ENCODE measurements at places on chromosomes 2 and 18.

DNA sequence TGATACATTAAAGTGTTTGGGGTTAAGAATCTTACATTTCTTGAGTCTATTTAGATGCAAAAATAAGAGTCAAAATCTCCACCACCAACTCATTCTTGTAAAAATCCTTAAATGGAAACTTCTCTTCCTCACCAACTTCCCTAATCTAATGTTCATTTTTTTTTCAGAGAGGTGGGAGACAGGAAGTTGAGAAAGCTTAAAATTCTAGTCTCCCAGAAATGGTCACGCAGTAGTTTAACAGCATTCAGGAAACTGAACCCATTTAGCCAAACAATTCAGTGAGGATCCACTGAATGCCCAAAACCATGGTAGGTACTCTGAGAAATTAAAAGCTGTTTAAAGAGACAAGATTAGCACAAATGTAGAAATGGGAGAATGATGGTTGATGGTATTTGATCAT, 69.0 kb downstream of the TXNL1 start:
- DNase-seq = no peak

DNA sequence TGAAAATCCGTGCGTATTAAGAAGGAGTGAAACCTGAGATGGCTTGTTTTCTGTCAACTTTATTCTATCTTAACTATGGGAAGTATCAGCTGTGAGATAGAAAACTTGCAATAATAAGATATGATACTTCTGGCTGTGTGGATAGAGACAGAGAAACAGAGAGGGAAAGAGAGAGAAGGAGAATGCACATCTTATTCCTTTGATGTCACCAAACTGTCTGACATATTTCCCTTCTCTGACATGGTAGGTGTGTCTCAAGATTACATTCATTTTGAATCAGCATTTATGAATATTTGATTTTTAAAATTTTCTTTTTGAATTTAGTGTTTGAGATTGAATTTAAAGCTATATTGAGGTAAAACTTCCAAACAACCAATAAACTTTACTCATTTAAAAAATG, 69.4 kb downstream of the CDC42EP3 start:
- no peak for DNase-seq

- DNase-seq = no peak
Observed at GRCh38 chr2:74887445-74887951, 53.6 kb downstream of the HK2 start.

- DNase-seq = no peak
Observed at GRCh38 chr2:118121986-118122524, 33.8 kb downstream of the INSIG2 start.

GRCh38 chr2:235685024-235685721, 191.3 kb downstream of the AGAP1 start:
- DNase-seq = no peak

DNA sequence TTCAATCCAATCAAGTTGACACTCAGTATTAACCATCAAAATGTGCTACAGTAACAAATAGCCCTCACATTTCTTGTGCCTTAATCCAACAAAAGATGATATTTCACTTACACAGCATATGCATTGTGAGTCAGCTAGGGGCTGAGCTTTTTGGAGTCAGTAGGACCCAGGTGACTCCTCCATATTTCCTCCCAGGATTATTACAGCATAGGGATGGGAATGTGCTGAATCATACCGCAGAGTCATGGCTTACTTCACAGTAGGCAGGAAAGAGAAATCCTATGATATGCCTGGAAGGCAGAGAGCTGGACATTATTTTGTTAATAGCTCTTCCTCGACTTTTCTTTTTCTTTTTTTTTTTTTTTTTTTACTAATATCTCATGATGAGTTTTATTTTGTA, 153.3 kb downstream of the TMEM182 start:
- DNase-seq = no peak

DNA sequence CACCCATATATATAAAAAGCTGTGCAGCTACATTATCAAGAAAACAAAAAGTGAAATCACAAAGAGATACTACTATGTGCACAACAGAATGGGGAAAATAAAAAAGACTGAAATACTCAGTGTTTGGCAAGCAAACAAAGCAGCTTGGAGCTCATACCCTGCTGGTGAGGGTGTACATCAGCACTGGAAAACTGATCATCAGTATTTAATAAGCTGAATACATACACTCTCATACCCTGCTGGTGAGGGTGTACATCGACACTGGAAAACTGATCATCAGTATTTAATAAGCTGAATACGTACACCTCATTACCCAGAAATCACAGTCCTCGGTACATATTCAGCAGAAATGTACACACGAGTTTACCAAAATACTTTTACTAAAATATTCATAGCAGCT, 220.8 kb downstream of the SPP2 start:
- no peak for DNase-seq

DNA sequence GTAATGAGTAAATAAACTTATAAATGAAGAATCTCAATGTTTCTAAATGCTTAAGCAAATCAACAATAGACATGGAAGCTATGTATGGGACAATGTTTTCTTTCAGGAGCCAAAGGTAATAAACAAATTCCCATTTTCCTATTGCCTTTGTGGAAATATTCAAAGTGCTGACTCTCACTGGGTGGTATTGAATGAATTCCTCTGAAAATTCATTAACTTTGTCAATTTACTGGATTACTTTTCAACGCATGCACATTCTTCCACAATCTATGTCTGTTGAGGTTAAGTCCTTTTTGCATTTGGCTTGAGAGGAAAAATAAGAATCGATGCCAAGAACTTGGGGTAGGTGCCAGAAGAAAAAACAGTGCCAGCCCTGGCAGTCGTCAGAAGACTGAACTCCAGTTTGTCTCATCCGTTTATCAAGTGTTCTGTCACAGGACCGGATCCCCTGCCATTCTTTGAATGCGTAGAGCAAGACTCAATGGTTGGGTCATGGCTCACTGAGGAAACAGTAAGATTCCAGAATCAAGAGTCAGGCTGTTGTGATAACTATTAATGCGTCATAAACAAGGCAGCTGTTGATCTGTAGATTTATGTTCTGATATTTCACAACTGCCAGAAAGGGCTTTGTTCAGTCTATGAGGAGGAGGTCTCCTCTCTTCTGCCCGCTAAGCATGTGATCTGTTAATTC, 133.3 kb downstream of the GFPT1 start:
- peak; percentile 71 for DNase-seq

DNA sequence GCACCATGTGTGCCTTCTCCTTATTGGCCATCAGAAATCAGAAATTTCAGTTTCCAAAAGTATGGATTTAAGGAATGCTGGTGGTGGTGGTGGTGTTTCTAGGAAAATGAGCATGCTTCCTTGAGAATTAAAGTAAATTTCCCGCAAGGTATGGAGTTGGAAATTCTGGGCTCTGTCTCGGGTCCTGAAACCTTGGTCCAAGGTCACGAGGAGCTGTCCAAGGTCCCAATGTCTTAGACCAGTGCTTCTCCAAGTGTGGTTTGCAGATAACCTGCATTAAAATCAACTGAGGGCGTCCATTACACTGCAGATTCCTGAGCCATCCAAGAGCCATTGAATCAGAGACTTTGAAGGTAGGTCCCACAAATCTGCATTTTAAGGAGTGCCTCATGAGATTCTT, 210.9 kb upstream of the PKDCC start:
- DNase-seq = no peak

- no peak for DNase-seq
Observed at GRCh38 chr2:70981866-70982810, 3.7 kb downstream of the ANKRD53 start.

DNA sequence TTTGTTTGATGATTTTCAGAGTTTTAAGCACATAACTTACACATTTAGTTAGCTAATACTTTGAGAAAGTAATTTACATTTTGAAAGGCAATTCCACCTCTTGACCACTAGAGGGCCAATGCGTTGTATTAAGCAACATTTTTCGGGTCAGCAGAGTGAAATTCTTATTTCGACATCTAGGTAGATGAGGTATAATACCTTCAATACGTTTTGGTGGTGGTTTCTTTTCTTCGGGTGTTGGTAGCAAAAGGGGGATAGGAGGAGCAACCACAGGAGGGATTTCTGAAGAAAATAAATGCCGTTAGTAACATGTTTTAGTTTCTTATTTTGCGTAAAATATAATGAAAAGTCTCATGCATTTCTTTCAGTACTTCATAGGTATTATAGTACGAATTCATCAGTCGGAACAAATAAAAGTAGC, 106.3 kb downstream of the TTN start:
- no peak for DNase-seq

DNA sequence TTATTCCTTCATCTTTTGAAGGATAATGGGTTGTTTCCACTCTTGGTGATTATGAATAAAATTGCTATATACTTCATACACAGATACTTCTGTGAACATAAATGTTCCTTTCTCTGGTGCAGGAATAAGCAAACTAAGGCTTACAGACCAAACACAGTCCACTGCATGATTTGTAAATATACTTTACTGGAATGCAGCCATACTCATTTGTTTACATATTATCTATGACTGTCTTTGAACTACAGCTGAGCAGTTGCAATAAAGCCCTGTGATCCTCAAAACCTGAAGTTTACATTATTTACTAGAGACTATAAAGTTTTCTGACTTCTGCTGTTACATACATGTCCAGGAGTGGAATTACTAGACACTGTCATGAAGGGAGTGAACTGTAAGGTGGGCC, 381.0 kb upstream of the CNTNAP5 start:
- DNase-seq = no peak

- DNase-seq = no peak
Observed at GRCh38 chr2:24349097-24349496, 11.2 kb downstream of the ITSN2 start.

DNA sequence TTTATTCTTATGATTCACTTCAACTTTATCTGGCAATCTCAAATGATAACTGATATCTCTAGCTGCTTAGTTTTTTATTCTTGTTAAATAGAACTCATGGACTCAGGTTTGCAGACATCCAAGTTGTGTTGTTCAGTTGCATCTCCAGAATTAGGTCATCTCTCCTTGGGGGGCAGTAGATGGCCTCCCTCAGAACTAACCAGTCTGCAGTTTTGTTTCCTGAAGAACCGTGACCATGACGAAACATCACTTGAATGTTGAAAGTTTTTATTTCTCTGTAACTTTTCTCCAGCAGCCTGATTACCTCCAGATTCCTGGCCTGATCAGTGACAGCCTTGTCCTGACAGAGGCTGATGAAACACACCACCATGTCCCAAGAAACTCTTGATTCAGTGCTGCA, 321.5 kb downstream of the GALNT13 start:
- DNase-seq = no peak

- DNase-seq = no peak
Observed at GRCh38 chr2:88209521-88210131, 39.5 kb downstream of the THNSL2 start.

GRCh38 chr2:141848191-141848590, 282.6 kb downstream of the LRP1B start:
- no peak for DNase-seq

DNA sequence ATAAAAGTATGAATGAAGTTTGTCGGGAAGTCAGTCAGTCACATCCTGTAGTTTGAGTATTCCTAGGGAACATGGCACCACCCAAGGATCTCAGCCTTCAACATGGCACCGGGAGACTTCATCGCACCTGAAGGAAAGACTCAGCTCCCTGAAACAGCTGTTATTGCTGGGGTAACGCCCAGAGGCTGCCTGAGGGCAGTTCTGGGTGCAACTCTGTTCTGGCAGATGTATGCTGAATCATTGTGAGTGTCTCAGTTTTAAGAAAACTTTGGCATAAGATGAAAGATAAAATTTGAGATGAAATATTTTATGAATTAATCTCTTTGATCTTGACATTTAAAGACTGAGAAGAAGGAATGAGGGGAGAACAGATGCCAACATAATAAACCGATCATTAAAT, 49.9 kb upstream of the SERPINB2 start:
- no peak for DNase-seq

DNA sequence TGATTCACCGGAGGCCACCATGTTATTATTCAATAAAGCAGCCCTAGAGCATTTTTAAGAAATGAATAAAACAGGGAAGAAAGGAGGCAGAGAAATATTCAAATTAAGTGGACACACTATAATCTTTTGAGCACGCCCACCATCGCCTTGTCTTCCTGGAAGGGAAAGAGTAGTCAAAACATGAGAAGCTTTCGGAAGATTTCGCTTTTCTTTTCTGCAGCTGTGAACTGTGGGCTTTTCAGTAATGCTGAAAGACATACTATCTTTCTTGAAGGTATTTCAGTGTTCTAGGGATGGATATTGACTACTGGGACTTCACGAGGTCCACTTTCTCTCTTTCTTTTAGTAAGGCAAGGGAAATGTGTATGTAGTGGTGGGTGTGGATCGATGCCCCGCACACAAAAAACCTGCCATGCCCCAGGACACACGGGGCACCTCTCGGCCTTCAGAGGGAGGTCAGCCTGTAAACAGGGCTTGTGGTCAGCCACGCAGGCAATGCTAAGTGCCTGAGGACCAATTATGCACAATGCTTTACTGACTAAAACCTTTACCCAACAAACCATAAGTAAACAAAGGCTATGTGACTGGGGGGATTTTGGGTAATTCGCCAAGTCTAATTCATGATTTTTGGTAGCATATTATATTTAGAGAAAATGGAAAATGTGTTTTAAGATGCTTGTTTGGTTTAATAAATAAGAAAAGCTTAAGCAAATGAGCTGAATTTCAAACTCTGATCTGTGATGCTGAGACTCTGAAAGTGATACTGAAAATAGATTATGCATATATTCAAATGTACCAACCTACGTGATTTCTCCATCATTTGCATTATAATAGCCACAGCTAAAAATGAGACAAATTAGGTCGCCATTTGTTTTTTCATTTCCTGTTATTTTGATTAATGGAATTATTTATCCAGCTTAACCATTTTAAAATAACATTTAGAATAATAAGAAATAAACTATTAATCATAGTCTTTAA, 130.5 kb downstream of the ZNF516 start:
- DNase-seq = no peak

- DNase-seq = no peak
Observed at GRCh38 chr2:46320141-46320567, 22.9 kb downstream of the EPAS1 start.

GRCh38 chr2:45282646-45283045, 273.4 kb upstream of the SIX2 start:
- DNase-seq = no peak

DNA sequence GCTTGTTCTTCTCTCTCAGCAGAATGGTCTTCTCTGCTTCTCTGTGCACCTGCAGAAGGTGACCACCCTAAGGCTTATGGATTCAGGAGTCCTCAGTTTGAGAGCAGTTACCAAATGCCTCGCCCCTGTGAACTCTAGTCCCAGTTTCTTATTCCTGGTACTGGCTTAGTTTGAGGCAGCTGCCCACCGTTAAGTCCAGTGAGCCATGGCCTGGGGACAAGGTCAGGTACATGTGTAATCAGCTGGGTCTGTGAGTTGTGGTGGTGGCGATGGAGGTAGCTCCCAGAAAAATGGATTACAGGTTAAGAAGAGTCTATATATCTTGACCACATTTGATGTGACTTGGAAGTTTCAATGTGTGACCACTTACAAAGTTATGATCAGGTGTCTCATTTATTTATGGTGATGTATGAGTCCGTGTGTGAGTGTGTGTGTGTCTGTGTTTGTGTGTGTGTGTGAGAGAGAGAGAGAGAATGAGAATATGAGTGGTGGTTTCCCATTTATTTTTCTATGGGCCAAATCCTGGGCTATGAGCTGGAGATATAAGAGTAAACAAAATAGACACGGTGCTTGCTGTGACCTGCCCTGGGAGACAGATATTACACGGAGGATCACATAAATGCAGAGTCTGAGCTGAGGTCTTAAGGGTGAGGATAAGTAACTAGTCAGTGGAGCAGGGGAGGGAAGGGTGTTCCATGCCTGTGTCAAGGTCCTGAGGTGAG, 13.0 kb upstream of the IL1RN start:
- DNase-seq = no peak

GRCh38 chr2:240670402-240670801, 12.3 kb downstream of the AQP12B start:
- no peak for DNase-seq

- no peak for DNase-seq
Observed at GRCh38 chr2:238296638-238297457, 8.4 kb upstream of the PER2 start.

Measured in DMS79 treated with DMSO at 0.1 percent for 48 hours (cell line).